ENCODE measurements at places on chromosomes 1 and 21.

GRCh38 chr1:38000529-38001455 is 4.5 kb downstream of the FHL3 start:
- peak; percentile 56 for DNase-seq

- DNase-seq: no peak
Observed at GRCh38 chr1:235557495-235557894, 53.2 kb upstream of the B3GALNT2 start.

DNA sequence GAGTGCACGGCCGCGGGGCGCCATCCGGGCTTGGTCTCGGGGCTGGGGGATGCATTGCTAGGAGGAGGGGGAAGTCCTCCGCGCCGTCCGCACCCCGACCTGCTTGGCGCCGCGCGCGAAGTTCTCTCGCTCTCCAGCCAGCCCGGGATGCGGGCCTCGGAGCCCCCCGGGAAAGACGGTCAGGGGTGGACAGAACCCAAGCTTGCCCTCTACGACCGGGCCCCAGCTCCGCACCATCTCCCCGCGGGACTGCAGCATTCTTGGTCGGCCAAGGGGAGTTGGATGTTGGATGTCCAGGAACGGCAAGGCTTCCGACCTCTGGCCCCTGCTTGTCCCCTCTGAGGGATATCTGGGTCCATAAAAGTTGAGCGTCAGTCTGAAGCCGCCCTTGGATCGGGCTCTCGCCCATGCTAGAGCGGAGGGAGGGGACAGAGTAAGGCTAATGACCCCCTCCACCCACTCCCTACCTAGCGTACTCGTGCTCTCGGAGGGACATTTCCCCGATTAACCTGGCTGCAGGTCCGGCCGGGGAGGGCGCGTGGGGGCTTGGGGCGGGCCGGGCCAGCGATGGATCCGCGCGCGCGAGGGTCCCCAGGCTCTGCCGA is 522 bp downstream of the DISP3 start:
- no peak for DNase-seq

DNA sequence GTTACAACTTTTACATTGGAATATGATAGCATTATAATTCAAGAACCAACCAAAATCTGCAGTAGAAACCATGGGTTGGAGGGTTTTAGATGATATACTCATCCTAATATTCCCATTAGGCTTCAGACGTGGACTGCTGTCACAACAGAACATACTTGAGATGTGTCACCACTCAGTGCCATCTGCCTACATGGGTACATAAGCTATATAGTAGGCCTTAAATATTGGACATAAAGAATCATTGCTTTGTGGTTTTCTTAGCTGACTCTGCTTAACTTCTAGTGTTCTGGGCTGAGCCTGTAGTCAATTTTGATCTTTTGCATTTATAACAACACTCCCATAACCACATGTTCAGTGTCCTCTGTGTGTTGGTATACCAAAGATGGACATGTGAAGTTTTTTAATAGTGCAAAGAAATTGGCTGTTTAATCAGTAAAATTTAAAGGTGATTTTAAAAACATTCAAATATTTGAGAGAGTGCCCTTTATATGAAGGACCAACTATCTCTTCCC is 14.2 kb downstream of the RAP1A start:
- DNase-seq: no peak

GRCh38 chr1:41174170-41174569 is 67.9 kb downstream of the SCMH1 start:
- DNase-seq: no peak

GRCh38 chr1:40105028-40105427 is 8.0 kb upstream of the PPT1 start:
- no peak for DNase-seq

DNA sequence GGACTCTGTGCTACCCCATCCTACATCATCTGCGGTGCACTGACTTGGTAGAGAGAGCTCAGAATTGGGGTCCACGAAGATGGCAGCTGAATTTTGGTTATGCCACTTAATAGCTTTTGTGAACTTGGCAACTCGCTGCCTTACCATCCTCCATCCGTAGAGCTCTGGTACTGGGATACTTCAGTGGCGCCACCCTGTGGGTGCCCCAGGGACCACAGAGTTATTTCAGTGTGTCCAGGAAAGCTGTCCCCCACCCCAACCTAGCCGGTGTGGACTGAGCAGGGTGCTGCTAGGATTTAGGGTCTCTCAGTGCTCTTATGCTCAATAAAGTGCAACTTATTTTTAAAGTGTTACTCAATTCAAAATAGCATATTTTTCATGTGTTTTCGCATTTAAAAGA is 9.0 kb upstream of the USF1 start:
- DNase-seq: no peak

- DNase-seq: no peak
Observed at GRCh38 chr1:165858364-165858823, 31.0 kb downstream of the UCK2 start.

GRCh38 chr1:204837440-204838084 is 33.1 kb upstream of the NFASC start:
- DNase-seq: no peak

- no peak for DNase-seq
Observed at GRCh38 chr21:35345954-35346353, 296.9 kb upstream of the RUNX1 start.

DNA sequence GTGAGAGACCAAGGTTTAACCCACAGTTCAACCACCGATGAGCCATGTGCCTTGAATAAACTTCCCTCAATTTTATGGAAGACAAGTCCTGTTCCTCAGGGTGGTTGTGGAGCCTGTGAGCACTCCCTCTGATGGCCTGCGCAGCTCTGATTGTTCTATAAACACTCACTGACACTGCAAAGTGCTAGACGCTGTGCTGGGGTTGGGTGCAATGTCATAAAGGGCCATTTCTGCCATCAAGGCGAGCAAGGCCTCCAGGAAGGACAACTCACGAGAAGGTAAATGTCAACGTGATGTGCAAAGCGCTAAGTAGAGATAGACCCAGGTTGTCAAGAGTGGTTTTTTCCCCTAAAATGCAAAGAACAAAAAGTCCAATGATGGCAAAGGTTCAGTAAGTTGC is 75.7 kb upstream of the SYT6 start:
- no peak for DNase-seq

DNA sequence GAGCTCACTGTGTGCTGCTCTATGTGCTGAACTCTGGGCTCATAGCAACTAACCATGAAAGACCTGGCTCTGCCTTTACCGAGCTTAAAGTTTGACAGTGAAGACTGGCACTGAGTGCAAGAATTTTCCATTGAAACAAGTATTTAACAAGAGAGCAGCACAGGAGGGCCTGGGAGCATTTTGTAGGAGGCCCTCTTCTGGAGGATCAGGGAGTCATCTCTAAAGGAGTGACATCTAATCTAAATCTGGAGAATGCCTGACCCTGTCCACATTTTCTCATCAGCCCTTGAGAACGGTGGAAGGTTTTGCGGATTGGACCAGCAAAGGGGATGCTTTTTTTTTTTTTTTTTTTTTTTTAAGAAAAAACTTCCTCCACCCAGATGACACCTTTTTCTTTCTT is 150.8 kb downstream of the ROR1 start:
- DNase-seq: no peak

- no peak for DNase-seq
Observed at GRCh38 chr1:7220007-7220406, 434.8 kb downstream of the CAMTA1 start.

- no peak for DNase-seq
Observed at GRCh38 chr1:45375104-45376090, 35.2 kb upstream of the MUTYH start.

DNA sequence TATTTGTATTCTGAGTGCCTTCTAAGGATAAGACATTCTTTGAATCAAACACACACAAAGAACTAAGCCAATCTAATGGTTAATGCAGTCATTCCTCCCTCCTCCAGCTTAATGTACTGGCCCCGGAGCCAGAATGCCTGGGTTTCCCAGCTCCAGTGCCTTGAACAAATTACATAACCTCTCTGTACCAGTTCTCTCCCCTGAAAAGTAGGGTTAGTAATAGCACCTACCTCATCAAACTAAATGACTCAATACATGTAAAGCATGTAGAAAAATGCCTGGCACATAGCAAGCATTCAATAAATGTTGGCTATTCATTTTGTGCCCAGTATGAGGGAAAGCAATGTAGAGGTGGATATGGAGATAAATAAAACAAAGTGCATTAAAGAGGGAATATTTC is 14.0 kb downstream of the C1orf52 start:
- no peak for DNase-seq

Measured in brain pericyte (primary cell).